ENCODE measurements at places on chromosomes 11 and 22.
A peak's percentile ranks its signal among the peaks of the same experiment; 100 is the strongest.

DNA sequence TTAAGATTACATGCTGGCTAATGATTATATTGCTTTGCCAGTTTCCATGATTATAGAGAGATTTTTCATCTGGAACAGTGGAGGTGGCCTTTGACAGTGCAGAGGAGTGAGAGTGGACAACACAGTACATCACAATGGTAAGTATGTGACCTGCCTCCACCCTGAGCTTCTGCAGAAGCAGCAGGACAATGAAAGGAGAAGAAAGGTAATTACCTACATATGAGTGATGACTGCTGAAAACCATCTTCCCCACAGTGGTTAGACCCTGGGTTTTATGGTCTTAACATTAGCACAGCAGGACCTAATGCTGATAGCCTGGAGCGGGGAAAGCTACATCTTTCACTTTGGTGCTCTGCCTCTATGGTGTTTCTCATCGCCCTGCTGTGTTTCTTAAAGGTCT, 454.7 kb upstream of the DDI1 start:
- no peak for DNase-seq

DNA sequence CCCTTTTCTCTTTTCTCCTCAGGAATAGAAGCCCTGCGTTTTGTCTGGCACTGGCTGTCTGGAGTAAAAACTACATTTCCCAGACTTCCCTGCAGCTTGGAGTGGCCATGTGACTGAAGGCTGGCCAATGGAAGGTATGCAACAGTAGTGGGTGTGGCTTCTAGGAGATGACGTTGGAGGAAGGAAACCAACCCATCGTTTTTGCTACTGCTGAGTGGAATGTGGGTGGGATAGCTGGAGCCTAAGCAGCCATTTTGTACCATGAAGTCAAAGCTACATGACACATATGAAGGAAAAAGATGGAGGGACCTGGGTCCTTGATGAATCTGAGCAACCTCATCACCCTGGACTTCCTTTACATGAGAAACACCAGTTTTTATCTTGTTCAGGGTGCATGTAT, 19.6 kb downstream of the FGF3 start:
- DNase-seq = no peak

DNA sequence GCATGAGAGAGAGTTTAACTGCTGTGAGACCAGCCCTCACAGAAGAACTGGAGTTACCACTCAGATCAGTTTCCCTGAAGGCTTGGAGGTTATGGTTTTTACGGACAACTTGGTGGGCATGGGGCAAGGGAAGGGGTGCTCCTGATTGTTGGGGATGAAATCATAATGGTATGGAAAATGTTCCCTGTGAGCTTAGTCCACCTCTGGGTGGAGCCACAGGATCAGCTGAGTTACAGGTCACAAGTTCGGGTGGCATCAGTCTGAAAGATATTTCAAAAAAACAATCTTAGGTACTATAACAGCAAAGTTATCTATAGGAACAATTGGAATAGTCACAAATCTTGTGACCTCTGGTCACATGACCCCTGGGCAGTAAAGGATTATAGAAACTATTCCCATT, 162.9 kb downstream of the DLG2 start:
- no peak for DNase-seq

DNA sequence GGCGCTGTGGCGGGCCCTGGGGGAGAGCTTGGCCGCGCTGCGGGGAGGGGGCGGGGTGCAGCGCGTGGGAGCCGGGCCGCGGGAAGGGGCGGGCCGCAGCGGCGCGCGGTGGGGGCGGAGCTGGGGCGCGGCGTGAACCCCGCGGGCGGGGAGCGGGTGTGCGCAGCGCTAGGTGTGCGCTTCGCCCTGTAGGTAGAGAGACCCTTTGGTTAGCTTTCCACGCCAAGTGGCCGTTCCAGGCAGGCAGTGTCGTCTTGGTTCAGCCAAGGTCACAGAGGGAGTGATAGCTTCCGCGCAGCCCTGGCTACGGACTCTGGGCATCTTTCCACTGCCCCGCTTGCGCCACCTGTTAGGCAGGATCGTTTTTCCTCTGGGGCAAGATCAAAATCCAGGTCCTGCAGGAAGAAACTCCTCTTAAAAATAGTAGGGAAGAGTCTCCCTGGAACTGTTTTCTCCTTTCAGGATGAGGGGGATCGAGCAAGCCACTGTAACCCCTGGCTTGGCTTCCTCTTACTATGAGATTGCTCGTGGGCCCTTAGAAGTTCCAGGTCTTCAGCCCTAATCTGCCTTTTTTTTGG, 434 bp downstream of the BANF1 start:
- DNase-seq = no peak

DNA sequence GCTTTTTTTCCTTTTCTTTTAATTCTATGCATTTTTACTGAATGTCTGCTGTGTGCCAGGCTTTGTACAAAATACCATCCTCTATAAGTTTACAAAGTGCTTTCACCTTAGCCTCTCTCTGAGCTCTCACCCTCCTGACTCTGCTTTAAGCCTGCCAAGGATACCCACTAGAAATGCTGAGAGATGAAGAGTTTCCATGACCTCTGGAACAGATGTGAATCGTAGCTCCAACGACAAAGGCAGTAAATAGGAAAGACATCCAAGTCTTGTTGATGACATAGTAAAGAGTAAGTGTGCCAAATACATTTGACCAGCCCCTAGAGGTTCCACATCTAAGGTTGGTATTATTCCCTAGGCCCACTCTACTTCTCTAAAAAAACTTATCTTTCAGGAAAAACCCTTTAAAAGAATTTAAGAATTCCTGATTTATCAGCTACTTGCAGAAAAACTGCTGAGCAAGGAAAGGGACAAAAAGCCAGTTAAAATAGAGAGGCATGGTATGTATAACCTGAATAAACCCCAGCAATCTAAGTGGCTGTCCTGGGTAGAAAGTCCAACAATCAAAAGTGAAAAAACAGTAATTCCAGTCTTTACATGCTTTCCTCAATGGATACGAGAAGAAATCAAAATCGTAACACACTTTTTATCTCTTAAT, 45.4 kb downstream of the GAB2 start:
- no peak for DNase-seq

GRCh38 chr11:130585545-130585944, 137.1 kb downstream of the ADAMTS15 start:
- no peak for DNase-seq

DNA sequence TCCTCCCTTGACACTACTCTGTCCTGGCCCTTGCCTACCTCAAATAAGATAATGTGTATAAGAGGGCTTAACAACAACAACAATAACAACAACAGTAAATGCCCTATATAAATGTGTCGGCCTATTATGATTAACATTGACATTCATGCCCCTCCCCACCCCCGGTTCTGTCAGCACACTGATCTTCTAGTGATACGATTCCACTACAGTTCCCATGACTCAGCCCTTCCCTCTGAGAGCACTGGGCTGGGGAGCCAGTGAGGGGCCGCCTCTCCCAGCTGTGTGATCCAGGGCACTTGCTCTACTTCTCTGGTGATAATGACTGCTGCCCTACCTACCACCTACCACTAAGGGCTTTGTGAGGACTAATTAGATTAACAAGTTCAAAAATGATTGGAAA, 92.2 kb upstream of the PHOX2A start:
- DNase-seq = no peak

GRCh38 chr11:69099180-69099579, 50.4 kb downstream of the TPCN2 start:
- no peak for DNase-seq

- DNase-seq = no peak
Measured at GRCh38 chr11:118618991-118619375, 11.6 kb downstream of the PHLDB1 start.

GRCh38 chr11:70604630-70605467, 206.5 kb downstream of the CTTN start:
- no peak for DNase-seq

DNA sequence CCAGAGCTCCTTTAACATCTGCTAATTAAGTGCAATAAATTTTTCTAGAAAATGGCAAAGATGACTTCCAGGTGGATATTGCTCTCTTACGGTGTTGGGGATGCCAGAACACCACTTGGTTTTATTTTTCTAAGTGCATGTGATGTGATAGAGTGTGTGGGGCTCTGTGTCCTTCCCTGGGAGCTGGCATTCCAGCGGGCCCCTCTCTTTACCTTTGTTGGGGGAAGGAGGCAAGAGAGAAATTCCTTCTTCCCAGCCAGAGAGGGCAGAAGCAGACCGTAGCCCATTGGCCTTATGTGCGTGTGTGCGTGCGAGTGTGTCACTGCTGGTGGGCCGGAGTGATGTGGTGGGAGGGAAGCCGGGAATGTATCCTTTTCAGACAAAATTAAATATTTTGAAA, 17.2 kb downstream of the TEF start:
- DNase-seq = no peak

- peak; percentile 77 for DNase-seq
Measured at GRCh38 chr11:10930972-10931760, 73.3 kb upstream of the ZBED5 start.

GRCh38 chr22:25354456-25354855, 135.0 kb downstream of the CRYBB2 start:
- DNase-seq = no peak

GRCh38 chr11:119491753-119492510, 69.0 kb upstream of the THY1 start:
- no peak for DNase-seq

- DNase-seq = no peak
Measured at GRCh38 chr11:116409238-116409637, 363.5 kb downstream of the BUD13 start.

GRCh38 chr11:78425399-78426070, 7.9 kb upstream of the GAB2 start:
- DNase-seq = no peak

DNA sequence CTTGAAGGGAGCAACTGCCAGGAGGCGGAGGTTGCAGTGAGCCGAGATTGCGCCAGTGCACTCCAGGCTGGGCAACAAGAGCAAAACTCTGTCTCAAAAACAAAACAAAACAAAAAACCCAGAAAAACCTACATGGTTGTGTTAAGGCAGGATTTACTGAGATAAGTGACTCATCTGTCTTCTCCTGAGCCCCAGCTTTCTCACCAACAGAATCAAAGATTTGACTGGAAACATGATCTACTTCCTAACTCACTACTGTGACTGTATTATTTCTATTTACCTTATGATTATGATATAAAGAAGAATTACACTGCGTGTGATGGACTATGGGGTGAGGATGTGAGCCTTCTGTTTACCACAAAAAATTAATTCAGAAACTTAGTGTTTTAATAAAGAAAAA, 21.8 kb downstream of the FAM118B start:
- DNase-seq = no peak

- DNase-seq = peak; percentile 31
Measured at GRCh38 chr11:74749127-74749964, 697 bp downstream of the RNF169 start.

DNA sequence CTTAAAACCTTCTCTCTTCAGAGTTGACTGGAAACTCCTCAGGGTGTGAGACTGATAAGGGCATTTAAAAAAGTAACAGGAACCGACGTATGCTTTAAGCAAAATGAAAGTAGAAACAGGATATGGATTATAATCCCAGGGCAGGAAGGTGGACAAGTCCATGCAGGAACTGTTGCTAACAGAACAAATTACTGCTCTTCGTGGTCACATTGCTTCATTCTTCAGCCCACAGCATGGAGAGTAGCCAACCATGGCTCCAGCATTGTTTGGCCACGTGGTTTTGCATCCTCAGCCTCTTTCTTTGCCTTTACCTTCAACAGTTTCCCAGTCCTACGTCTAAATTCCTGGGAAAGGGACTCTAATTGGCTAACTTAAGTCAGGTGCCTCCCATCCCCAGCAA, 563.1 kb upstream of the ISX start:
- DNase-seq = no peak

GRCh38 chr11:123682696-123683410, 28.4 kb upstream of the SCN3B start:
- DNase-seq = peak; percentile 35

- DNase-seq = no peak
Measured at GRCh38 chr11:45410391-45411227, 124.5 kb upstream of the SYT13 start.

GRCh38 chr22:38461414-38462081, 6.3 kb upstream of the KDELR3 start:
- DNase-seq = peak; percentile 85

- DNase-seq = no peak
Measured at GRCh38 chr11:15988693-15989231, 367.6 kb downstream of the SOX6 start.

- DNase-seq = no peak
Measured at GRCh38 chr11:94424662-94425061, 23.4 kb upstream of the GPR83 start.

DNA sequence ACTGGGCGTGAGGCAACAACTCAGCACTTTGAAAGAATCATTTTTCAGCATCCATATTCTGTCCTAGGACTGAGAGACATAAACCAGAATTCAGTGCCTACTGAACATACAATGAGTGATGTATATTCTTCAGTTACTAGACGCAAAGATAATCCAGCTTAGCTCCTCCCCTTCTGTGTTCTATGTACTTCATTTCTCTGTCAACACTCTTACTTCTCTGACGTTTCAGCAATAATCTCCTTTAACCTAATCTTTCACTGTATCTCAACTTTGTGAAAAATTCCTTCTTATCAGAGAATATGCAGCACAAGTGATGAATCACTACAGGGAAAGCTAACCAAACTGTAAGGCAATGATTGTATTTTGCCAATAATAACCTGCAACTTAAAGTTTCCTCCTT, 2.5 kb upstream of the OR51B5 start:
- DNase-seq = no peak

- no peak for DNase-seq
Measured at GRCh38 chr22:31346733-31347250, 646 bp upstream of the PATZ1 start.

DNA sequence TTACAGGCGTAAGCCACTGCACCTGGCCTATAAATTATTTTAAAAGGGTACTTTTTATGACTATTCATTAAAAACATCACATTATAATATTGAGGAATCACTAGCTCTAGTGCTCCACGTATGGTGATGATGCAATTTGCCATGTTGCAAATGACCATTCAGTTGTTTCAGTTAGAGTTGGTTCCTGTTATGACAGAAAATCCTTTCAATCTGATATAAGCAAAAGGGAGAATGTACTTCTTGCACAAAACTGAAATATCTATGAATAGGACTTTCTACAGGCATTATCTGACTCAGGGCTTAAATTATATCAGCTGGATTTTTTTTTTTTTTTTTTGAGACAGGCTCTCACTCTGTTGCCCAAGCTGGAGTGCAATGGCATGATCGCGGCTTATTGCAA, 45.6 kb upstream of the RRM1 start:
- no peak for DNase-seq

GRCh38 chr11:7512525-7513233, 1.1 kb upstream of the PPFIBP2 start:
- no peak for DNase-seq

Measured in renal cortex interstitium (tissue), 15 donors.